CD4-positive, alpha-beta memory T cell (primary cell): ENCODE measurements at places on chromosomes 5 and 9. TPM values are rescaled to one million over a fixed set of nuclear protein-coding genes. Genes with fewer than 3 reads are reported as not detected.
A peak's percentile ranks its signal among the peaks of the same experiment; 100 is the strongest.

DNA sequence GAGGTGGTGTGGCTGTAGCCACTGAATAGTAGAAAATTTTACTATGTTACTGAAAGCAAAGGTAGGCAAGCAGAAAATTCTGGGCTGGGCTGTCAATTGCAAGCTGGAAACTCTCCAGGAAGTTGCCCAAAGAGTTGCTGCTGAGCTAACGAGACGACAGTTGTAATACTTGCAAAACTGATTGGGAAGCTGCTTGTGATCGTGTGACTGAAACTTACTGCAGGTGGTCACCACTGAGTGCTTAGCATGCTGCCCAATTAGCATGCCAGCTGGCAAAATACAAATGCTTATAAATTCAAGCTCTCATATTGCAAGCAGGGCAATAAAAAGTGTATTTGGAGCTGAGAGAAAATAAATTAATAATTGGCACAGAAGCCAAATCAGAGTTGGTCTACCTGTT is 758.5 kb upstream of the EDIL3 start:
- DNase-seq = no peak

DNA sequence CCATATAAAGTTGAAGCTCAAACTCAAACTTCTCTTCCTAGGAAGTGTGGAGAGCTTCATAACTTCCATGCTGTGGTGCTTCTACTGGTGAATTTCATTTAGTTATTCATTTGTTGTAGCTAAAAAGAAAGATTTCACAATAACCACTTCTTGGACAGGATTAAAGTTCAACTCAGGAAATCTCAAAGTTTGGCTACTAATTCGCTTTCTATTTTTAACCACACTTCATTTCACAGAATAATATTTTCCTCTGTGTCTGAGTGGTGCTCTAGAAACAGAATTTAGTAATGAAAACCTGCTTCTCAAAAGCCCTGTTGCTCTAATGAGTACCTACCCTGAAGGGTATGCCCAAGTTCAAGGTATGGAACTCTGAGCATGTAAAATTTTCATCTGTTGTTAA is 73.9 kb downstream of the ACTBL2 start:
- no peak for DNase-seq

DNA sequence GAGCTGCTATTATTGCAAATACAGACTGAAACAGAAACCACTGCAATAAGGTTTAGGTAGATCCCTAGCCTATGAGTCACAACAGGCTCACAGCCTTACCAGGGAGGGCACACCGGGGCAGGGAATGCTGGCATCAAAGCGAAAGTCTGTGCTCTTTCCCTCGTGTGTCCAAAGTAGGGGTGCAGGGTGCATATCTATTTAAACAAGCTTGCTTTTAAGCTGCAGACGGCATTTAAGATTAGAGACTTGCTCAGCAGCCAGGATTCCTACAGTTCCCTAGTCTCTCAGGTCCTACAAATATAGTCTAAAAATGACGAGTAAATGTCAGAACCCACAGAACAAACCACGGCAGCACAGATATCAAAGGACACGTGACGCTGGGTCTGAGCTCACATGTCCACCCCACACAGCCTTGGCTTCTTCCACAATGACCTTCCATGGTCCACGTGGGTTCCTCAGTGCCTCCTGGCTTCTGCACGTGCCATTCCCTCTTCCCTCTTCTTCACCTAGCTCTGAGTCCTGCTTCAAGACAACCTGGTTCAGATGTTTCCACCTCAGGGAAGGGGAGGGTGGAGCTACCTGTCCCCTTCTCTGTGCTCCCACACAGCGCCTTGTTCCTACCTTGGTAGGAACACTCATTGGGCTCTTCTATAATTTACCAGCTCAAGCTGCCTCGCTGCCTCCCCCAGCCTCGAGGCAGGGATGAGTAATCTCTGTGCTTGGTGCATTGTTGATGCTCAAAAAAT is 193.2 kb downstream of the MAPKAP1 start:
- DNase-seq = no peak

GRCh38 chr9:16421532-16421931 is 448.9 kb downstream of the BNC2 start:
- DNase-seq = no peak

GRCh38 chr5:42666869-42667268 is 89.7 kb upstream of the CCDC152 start:
- DNase-seq = no peak

DNA sequence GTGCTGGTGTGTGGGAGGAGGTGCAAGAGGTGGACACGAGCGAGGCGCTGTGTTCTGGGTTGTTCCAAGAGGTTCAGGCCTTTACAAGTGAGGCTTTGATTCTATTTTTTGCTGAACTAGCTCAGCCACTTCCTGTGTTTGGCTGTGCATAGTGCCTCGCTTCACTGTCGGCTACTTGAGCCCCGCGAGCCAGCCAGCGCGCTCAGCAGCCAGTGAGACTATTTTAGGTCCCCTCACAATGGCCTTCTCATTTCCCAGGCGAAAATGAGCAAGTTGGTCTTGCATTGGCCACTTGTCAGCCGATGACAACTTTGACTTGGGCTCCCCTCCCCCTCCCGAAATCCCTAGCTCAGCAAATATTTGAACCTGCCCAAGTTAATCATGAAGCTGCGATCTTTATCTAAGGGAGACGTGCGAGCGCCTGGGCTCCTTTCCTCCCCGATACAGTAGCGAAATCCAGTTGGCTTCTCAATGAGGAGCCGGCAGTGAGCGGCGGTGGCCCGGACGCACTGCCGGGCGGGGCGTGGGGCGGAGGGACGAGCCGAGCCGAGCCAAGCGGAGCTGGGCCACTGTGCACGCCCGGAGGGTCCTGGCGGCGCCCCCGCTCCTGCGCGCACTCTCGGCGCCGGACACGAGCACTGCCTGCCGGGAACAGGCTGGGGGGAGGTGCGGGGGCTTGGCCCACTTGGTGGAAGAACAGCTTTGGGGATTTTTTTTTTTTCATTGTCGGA is 72.6 kb downstream of the PIK3R1 start:
- DNase-seq = peak; percentile 60

GRCh38 chr5:160799184-160799583 is 52.8 kb downstream of the ATP10B start:
- DNase-seq = no peak

Gene TMEM215
- total RNA-seq = not detected

Gene SHISAL2B
- total RNA-seq = not detected

Gene LCN9
- not detected for total RNA-seq

Gene MSMP
- total RNA-seq = not detected
